Vagina (tissue), 2 donors: ENCODE measurements at places on chromosomes 3 and 15. TPM values are rescaled to one million over a fixed set of nuclear protein-coding genes. Genes with fewer than 3 reads are reported as not detected.

GRCh38 chr15:41286665-41287333 is 45.6 kb downstream of the OIP5 start:
- DNase-seq = no peak
- H3K27ac ChIP-seq = no peak overlapping the region
- H3K27me3 ChIP-seq = no peaks in the 10 kb centered on the region
- H3K4me3 ChIP-seq = no peak overlapping the region
- peaks cover 36% of the 10 kb centered on the region for H3K4me1 ChIP-seq
- H3K36me3 ChIP-seq = peaks cover 3% of the 10 kb centered on the region

Gene CDHR4
- total RNA-seq = not detected

Gene CCDC39
- not detected for total RNA-seq

GRCh38 chr3:1439395-1439794 is 346.6 kb downstream of the CNTN6 start:
- H3K27me3 ChIP-seq = no peaks in the 10 kb centered on the region
- no peak overlapping the region for H3K4me3 ChIP-seq
- H3K4me1 ChIP-seq = no peaks in the 10 kb centered on the region
- H3K36me3 ChIP-seq = no peaks in the 10 kb centered on the region
- H3K27ac ChIP-seq = no peak overlapping the region
- no peak for DNase-seq

DNA sequence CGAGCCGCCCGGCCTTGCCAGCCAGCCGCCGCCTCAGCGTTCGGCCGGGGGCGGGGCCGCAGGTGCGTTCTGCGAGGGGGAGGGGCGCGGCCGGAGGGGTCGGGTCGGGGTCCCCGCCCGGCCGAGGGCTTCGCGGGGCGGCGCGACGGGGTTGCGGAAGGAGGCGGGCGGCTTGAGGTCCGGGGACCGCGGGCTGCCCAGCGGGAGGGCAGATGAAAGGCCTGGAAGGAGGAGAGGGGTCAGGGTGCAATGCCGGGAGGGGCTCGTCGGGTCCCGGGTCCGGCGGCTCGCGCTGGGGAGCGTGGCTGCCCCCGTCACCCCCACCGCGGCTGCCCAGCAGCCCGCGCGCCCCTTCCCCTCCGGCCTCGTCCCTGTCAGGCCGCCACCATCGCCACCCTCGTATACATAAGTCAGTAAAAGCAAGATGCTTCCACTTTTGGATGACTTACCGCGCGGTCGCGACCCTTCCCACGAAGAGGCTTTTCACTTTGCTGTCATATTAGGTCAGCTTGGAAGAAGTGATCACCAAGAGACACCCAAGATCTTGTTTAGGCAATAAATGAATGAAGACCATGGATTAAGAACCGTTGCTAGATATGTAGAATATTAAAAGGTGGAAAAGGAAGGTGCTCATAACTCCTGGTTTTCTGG is 620 bp upstream of the ANP32A start:
- no peak for DNase-seq
- H3K27ac ChIP-seq = peak overlapping the region; percentile 98
- H3K36me3 ChIP-seq = no peaks in the 10 kb centered on the region

- no peaks in the 10 kb centered on the region for H3K4me1 ChIP-seq
- no peaks in the 10 kb centered on the region for H3K36me3 ChIP-seq
- peaks cover 5% of the 10 kb centered on the region for H3K27me3 ChIP-seq
- H3K27ac ChIP-seq = no peak overlapping the region
- no peak overlapping the region for H3K4me3 ChIP-seq
Observed at GRCh38 chr15:83380682-83381081, 66.5 kb upstream of the SH3GL3 start.

- no peaks in the 10 kb centered on the region for H3K27me3 ChIP-seq
- H3K4me3 ChIP-seq = no peak overlapping the region
- DNase-seq = no peak
- no peaks in the 10 kb centered on the region for H3K4me1 ChIP-seq
- H3K27ac ChIP-seq = no peak overlapping the region
Observed at GRCh38 chr3:73319179-73319769, 257.8 kb downstream of the EBLN2 start.

DNA sequence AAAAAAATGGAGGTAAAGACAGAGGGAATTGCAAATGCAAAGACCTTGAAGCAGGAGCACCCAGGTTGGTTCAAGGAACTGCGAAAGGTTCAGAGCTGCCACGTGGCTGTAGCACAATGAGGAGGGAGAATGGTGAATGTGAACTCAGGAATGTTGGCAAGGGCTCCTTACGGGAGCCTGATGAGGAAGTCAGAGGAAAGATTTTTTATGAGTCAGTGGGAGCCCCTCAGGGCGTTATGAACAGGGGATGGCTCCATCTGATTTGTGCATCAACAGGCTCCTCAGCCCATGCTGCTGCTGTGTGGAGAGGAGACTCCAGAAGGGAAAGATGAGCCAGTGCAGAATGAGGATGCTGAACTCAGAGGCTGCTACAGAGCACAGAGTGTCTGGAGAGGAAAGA is 194.4 kb downstream of the ARRDC4 start:
- no peaks in the 10 kb centered on the region for H3K27me3 ChIP-seq
- no peak overlapping the region for H3K27ac ChIP-seq
- no peaks in the 10 kb centered on the region for H3K36me3 ChIP-seq
- no peak for DNase-seq

Gene ACTC1
- 15.0 TPM for total RNA-seq

DNA sequence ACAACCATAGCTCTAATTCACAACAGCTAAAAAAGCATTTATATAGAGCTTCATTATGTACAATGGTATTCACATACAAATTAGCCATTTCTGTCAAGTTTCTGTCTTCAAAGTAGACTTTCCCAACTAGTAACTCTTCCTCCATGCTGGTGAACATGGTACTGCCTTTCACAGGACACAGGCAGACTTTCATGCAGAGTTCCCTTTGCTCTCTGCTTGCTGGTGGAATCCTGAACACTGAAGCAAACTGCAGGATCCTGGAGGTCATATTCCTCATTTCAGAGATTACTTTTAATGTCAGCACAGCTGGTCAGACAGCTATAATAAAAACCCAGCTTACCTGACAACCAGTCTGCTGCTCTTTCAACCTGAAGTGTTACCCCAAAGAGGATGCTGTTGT is 53.6 kb downstream of the TASOR start:
- DNase-seq = no peak
- no peak overlapping the region for H3K4me3 ChIP-seq
- peaks cover 53% of the 10 kb centered on the region for H3K36me3 ChIP-seq
- no peaks in the 10 kb centered on the region for H3K4me1 ChIP-seq
- no peak overlapping the region for H3K27ac ChIP-seq

DNA sequence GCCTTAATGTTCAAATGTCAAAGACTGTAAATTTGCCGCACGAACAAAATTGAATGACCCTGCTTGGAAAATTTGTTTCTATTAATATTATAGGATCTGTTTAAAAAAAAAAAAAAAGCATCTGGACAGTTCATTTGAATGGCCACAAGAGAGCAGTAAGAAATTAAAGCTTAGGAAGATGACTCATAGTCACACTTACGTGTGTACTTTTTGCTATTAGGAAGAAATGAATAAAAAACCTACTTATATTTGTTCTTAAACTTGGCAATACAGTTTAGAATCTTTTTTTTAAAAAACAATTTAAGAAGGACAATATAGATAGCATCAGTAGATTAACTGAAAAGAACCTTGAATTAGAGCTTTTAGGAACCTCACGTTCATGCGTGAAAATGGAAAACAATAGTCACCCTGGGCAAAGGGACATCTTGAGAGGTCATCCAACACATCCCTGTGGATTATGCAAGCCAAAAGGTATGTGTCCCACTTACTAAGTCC is 621.8 kb downstream of the MECOM start:
- H3K36me3 ChIP-seq = no peaks in the 10 kb centered on the region
- H3K4me1 ChIP-seq = no peaks in the 10 kb centered on the region
- H3K27ac ChIP-seq = no peak overlapping the region
- no peak overlapping the region for H3K4me3 ChIP-seq

Gene SEMA5B
- total RNA-seq = 0.25 TPM

DNA sequence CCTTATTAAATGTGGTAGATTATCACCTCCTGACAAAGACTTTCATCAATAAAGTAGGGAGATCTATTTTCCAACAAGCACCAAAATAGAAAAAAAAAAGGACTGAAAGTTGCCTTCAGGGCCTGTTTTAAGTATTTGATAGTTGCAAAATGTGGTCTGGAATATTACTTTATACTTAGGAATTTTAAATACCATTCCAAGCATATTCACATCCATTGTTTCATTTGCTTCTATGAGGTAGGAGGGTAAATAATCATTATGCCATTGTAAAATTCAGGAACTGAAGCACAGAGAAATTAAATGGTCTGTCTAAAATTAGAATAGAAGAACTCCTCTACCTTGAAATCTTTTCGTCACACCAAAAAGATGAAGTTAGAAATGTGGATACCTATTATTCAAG is 110.0 kb downstream of the TMCC1 start:
- no peak overlapping the region for H3K4me3 ChIP-seq
- H3K27me3 ChIP-seq = no peaks in the 10 kb centered on the region
- DNase-seq = no peak
- H3K36me3 ChIP-seq = no peaks in the 10 kb centered on the region
- no peak overlapping the region for H3K27ac ChIP-seq

Gene IQCH
- total RNA-seq = 1.5 TPM

Gene LIPH
- 2.7 TPM for total RNA-seq

Gene BFSP2
- not detected for total RNA-seq

DNA sequence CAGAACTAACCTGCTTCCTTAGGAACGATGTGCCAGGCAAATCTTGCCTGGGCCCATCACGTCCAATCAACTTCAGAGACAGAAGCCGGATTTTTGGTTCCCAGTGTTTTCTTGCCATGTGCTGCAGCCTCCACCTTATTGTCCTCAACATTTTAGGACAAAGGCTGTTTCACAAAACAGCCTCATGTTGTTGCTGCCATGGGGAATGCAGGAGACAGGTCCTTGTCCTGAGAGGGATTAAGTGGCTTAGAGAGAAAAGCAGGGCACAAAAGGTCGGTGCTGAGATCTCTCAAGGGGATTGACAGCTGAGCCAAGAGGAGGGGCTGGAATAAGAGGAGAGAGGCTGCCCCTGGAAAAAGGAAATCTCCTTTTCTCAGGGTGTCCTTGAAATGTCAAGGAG is 11.3 kb upstream of the NMNAT3 start:
- no peaks in the 10 kb centered on the region for H3K27me3 ChIP-seq
- no peak overlapping the region for H3K4me3 ChIP-seq
- peak; percentile 64 for DNase-seq
- no peaks in the 10 kb centered on the region for H3K4me1 ChIP-seq
- no peak overlapping the region for H3K27ac ChIP-seq

Gene SEMA3F
- 78.1 TPM for total RNA-seq

DNA sequence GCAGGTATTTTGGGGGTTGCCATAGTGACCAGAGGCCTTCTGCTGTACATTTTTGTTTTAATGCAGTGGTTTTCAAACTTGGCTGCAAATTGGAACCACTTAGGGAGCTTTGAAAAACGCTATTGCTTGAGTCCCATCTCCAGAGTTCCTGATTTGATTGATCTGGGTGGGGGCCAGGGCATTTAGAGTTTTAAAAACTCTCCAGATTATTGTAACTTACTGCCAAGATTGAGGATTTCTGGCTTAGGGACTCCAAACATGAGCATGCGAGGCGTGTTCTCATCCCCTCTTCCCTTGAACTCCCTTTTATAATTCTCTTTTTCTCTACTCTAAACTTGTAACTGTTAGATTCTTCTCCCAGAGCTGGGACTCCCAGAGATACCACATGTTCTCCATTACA is 340.8 kb upstream of the SUCLG2 start:
- no peaks in the 10 kb centered on the region for H3K36me3 ChIP-seq
- no peak for DNase-seq
- H3K27ac ChIP-seq = no peak overlapping the region
- H3K4me1 ChIP-seq = no peaks in the 10 kb centered on the region
- H3K4me3 ChIP-seq = no peak overlapping the region
